ENCODE measurements at places on chromosomes 7 and 10. TPM values are rescaled to one million over a fixed set of nuclear protein-coding genes. Genes with fewer than 3 reads are reported as not detected.

DNA sequence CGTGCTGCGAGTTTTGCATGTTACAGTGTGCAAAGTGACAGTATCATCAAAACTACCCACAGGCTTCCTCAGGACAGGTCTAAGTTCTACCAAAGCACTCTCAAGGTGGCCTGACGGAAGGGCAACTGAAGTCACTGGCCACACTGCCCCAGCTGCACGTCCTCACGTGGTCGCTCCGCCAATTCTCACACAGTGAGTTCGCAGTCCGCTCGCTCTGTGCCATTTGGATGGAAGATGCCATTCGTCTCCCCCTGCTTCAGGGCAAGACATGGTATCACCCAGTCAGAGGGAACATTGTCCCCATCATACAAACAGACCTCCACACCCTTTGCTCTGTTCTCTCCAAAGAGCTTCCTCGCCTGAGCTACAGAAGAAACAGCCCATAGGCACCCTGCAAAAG, 109.6 kb upstream of the COBL start:
- H3K4me3 ChIP-seq, result no peak overlapping the region
- no peaks in the 10 kb centered on the region for H3K27me3 ChIP-seq
- H3K4me1 ChIP-seq, result no peaks in the 10 kb centered on the region
- H3K27ac ChIP-seq, result no peak overlapping the region
- no peaks in the 10 kb centered on the region for H3K36me3 ChIP-seq

GRCh38 chr7:55546814-55547213, 25.5 kb downstream of the VOPP1 start:
- H3K36me3 ChIP-seq, result no peaks in the 10 kb centered on the region
- no peak overlapping the region for H3K27ac ChIP-seq
- no peaks in the 10 kb centered on the region for H3K27me3 ChIP-seq
- H3K4me1 ChIP-seq, result peaks cover 30% of the 10 kb centered on the region
- DNase-seq, result no peak

AMPH gene
- 7.4 TPM for total RNA-seq

DNA sequence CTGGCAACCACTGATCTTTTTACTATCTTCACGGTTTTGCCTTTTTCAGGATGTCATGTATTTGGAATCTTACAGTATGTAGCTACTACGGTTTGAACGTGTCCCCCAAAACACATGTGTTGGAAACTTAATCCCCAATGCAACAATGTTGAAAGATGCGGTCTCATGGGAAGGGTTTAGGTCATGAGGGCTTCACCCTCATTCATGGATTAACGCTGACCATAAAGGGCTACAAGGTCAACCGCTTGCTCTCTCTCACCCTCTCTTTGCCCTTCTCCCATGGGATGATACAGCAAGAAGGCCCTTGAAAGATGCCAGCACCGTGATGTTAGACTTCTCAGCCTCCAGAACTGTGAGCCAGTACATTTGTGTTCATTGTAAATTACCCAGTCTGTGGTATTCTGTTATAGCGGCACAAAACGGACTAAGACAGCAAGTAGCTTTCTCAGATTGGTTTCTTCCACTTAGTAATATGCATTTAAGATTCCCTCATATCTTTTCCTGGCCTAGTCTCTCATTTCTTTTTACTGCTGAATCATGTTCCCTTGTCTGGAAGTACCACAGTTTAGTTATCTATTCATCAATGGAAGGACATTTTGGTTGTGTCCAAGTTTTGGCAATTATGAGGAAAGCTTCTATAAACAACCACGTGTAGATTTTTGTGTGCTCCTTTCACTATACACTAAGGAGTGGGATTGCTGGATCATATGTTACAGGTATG, 3.0 kb upstream of the CRYGN start:
- no peaks in the 10 kb centered on the region for H3K36me3 ChIP-seq
- H3K4me1 ChIP-seq, result peaks cover 29% of the 10 kb centered on the region
- DNase-seq, result no peak
- no peak overlapping the region for H3K4me3 ChIP-seq
- H3K27ac ChIP-seq, result no peak overlapping the region

DNA sequence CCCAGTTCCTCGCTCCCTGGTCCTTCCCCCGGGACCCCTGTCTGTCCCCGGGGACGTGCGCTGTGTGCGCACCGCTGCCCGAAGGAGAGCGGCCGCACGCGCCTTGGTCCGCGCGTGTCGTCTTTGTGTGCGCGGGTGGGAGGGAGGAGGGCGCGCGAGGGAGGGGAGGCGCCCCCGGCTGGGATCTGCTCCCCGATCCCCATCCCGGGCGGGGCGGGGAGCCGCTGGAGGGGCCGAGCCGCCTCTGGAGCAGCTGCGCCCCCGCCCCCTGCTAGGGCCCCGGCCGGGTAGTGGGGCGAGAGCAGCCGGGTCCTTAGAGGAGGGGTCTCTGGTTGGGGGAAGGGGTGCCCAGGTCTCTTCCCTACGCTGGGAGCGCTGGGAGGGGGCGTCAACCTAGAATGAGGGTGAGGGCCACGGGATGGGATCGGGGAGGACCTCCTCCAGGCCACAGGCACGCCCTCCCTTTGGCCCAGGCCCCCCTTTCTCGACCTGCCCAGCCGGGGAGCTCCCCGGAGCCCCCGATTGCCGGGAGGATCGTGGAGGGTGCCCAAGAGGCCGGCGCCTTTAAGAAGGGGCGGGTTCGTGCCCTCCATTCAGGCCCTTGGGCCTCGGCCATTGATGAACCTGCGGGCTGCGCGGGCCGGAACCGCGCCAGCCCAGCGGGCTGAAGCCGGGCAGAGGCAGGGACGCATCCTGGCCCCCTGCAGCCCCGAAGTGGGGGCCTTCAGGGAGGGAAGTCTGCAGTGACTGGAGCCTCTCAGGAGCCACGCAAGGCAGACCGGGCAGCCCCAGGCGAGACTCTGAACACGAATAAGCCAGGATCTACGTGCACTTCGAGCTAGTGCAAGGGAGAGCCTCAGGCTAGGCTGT, 678 bp downstream of the SH2B2 start:
- H3K4me3 ChIP-seq, result peak overlapping the region; percentile 73
- no peaks in the 10 kb centered on the region for H3K36me3 ChIP-seq
- no peaks in the 10 kb centered on the region for H3K27me3 ChIP-seq
- H3K4me1 ChIP-seq, result peaks cover 15% of the 10 kb centered on the region
- DNase-seq, result no peak

- H3K27me3 ChIP-seq, result no peaks in the 10 kb centered on the region
- H3K4me3 ChIP-seq, result no peak overlapping the region
- peaks cover 69% of the 10 kb centered on the region for H3K4me1 ChIP-seq
- no peaks in the 10 kb centered on the region for H3K36me3 ChIP-seq
- peak overlapping the region; percentile 68 for H3K27ac ChIP-seq
- no peak for DNase-seq
These were observed 113.3 kb downstream of the KCNMA1 start for GRCh38 chr10:77524281-77524711.

HILPDA gene
- 5.3 TPM for total RNA-seq

DNA sequence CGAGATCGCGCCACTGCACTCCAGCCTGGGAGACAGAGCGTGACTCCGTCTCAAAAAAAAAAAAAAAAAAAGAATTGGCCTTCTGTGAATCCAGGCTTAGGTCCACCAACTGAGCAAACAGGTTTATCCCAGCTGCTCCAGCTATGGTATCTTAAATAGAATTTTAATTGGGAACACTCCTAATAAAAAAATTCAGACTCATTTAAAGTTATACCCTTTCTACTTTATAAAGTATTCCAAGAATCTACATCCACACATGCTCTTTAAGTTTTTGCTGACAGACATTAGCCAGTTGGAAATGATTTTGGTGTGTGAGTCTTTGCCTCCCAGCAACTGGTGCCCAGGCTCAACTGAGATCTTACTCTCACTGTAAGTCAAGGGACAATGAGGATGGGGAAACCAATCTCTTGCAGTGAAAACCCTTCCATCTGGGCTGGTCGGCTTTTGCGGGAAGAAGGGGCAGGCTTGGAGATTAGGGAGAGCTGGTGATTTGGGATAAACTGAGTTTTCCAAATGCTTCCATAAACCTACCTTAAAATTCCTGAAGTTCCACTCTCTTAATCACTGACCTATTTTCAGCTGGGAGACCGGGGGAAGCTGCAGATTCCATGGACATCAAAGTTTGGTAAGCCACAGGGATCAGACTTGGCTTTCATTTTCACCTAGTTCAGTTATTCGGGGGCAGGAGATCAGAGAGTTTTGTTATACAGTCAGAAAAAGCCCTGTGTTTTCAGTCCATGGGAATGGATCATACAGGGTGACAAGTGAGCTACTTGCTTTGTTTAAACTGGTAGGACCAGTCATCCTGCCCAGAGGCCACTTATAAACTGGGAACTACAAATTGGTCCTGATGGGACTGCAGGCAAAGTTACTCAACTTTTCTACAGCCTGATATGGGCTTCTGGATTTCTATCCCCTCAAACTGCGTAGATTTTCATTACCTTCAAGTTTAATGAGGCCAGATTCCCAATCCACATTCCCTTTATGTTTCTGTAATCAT, 89.3 kb upstream of the ZNF746 start:
- peak; percentile 66 for DNase-seq
- no peaks in the 10 kb centered on the region for H3K27me3 ChIP-seq

GPR158 gene
- total RNA-seq, result 0.50 TPM

NPM3 gene
- total RNA-seq, result 15.6 TPM

GRCh38 chr7:106425017-106425719, 140.4 kb upstream of the NAMPT start:
- peaks cover 59% of the 10 kb centered on the region for H3K4me1 ChIP-seq
- H3K36me3 ChIP-seq, result no peaks in the 10 kb centered on the region
- H3K27ac ChIP-seq, result peak overlapping the region; percentile 82
- no peaks in the 10 kb centered on the region for H3K27me3 ChIP-seq
- peak; percentile 97 for DNase-seq

GRCh38 chr10:87816898-87817608, 973 bp downstream of the ATAD1 start:
- H3K4me1 ChIP-seq, result peaks cover 35% of the 10 kb centered on the region
- H3K27ac ChIP-seq, result peak overlapping the region; percentile 78
- peak overlapping the region; percentile 67 for H3K4me3 ChIP-seq

AGR3 gene
- not detected for total RNA-seq

DNA sequence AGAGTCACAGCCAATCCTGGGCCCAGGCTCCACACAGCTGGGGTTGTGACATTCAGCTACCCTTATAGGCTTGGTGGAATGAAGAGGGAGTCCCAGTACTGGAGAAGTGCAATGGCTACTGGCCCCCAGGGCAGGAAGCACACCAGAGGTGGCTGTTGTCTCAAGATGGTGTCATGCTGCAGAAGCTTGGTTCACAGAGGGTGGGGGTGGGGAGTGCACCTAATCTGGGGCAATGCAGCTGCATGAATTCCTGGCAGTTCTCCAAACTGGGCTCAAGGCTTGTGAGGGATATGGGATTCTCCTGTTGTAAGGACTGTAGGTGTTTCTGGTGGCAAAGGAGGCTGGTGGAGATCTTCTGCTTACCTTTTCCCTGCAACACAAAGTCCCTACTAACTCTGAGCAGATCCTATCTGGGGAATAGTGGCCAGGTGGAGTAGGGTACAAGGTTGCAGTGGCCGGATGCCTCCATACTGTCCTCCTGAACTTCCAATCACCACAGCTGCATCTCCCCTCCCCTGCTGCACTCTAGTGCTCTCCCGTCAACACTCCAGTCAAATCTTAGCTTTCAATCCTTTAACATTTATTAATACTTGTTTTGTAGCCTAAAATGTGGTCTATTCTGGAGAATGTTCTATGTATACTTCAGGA, 27.4 kb upstream of the PLA2G12B start:
- no peak for DNase-seq
- no peaks in the 10 kb centered on the region for H3K36me3 ChIP-seq
- H3K27me3 ChIP-seq, result peaks cover 15% of the 10 kb centered on the region
- H3K4me1 ChIP-seq, result no peaks in the 10 kb centered on the region

- no peak for DNase-seq
- H3K27me3 ChIP-seq, result no peaks in the 10 kb centered on the region
- no peak overlapping the region for H3K4me3 ChIP-seq
- H3K36me3 ChIP-seq, result no peaks in the 10 kb centered on the region
- no peak overlapping the region for H3K27ac ChIP-seq
- H3K4me1 ChIP-seq, result no peaks in the 10 kb centered on the region
These were observed 182.6 kb upstream of the TMEM106B start for GRCh38 chr7:12028508-12028907.

UNC5B gene
- 2.7 TPM for total RNA-seq

DNA sequence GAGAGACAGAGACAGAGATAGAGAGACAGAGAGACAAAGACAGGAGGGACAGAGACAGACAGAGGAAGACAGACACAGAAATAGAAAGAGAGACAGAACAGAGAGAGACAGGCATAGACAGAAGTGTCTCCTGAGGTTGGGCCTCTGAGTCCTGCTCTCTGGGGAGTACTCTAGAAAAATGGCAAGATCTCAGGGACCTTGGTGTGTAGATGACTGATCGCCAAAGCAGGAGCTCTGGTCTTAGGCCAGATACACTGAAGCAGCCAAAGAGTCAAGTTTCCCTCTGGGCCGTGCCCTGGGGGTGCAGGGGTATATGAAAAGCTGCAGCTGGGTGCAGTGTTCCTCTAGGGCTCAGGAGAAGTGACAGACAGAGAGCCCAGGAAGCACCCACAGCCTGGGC, 176.6 kb upstream of the TNS3 start:
- peak overlapping the region; percentile 68 for H3K27ac ChIP-seq
- DNase-seq, result no peak
- H3K4me3 ChIP-seq, result no peak overlapping the region
- H3K36me3 ChIP-seq, result no peaks in the 10 kb centered on the region
- no peaks in the 10 kb centered on the region for H3K27me3 ChIP-seq
- peaks cover 13% of the 10 kb centered on the region for H3K4me1 ChIP-seq

DNA sequence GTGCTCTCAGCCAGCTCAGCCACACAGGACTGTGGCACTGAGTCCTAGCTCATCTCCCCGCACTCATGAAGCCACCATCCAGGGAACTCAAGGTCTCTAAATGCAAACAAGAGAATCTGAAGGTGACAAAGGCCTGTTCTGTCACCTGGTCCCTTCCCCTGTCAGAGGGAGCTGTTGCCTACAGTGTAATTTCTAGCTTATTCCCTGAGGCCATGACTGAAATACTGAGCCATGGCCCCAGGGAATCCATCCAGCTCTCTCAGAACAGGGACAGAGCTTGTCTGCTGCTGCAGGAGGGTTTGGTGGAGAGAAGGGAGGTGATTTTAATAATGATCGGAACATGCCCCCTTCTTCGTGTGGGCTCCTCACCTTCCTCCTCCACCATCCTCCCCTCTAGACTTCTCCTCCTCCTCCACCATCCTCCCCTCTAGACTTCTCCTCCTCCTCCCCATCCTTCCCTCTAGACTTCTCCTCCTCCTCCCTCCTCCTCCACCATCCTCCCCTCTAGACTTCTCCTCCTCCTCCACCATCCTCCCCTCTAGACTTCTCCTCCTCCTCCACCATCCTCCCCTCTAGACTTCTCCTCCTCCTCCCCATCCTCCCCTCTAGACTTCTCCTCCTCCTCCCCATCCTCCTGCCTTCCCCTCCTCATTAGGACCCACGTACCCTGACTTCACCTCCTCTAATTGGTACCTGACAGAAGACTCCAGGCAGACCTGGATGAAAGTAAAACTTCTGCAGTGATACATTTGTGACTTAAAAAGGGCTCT, 338.0 kb upstream of the MKI67 start:
- H3K4me1 ChIP-seq, result no peaks in the 10 kb centered on the region
- peak; percentile 95 for DNase-seq
- H3K4me3 ChIP-seq, result no peak overlapping the region
- H3K27ac ChIP-seq, result no peak overlapping the region

EFCAB10 gene
- total RNA-seq, result not detected

NRCAM gene
- total RNA-seq, result 2.9 TPM

- H3K36me3 ChIP-seq, result no peaks in the 10 kb centered on the region
- H3K4me1 ChIP-seq, result peaks cover 57% of the 10 kb centered on the region
- H3K4me3 ChIP-seq, result peak overlapping the region; percentile 49
- no peak overlapping the region for H3K27ac ChIP-seq
- peaks cover 100% of the 10 kb centered on the region for H3K27me3 ChIP-seq
These were observed 6.6 kb upstream of the EBF3 start for GRCh38 chr10:129970465-129971364.

All from esophagus muscularis mucosa (tissue), 4 donors.